ENCODE measurements at places on chromosomes 11 and 22.

GRCh38 chr11:32886180-32886579 is 6.4 kb upstream of the QSER1 start:
- no peak for DNase-seq

DNA sequence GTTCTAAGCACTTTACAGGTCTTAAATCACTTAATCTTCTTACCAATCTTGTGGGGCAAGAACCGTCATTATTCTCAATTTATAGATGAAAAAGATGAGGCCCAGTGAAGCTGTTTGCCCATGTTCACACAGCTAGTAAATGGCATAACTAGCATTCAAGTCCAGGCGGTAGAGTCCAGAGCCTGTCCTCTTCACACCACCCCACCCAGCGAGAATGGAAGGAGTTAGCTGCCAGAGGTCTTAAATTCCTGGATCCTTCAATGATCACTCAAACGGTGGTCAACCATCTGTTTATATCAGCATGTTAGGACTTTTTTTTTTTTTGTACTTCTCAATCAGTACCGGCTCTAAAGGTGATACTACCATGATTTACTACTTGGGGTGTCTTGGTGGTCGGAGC is 43.3 kb downstream of the PARVA start:
- DNase-seq, result no peak

DNA sequence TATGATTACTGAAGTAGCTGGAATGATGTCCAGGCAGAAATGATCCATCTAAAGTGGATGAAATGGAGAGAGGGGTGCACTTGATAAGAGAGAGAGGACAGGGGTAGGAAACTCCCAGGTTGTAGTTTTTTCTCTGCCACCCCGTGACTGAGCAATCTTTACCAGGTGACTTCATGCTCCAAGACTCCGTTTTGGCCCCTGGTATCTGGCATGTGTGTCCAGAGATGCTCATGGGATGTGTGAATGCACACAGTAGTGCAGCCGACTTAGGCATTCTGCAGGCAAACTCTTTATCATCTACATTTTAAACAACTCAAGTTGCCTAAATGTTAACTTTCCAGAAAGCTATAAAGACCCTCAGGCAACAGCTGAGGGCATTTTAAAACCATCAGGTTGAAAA is 189.3 kb upstream of the SEZ6L start:
- no peak for DNase-seq

GRCh38 chr11:26719289-26719973 is 2.4 kb downstream of the SLC5A12 start:
- DNase-seq, result no peak

DNA sequence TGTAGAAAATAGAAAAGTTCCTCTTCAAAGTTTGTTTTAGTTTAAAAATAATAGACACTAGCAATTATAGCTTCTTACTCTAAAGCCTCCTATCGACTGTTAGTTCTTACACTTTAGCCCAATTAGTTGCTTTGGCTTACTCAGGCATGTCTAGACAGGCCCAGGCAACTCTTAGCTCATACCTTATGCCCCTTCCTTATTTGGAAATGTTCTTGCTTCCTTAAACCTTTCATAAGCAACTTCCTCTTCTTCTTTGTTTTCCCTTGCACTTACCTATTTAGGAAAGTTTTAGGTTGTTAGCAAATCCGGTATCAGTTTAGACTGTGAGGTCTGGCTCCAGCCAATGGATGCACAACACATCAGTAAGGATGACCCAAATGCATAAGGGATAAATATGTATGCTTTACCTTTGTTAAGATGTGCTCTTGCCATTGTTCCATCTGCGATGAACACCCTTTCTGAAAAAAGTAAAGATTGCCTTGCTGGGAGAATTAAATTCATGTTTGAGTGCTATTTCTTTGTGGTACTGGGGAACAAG is 1277.5 kb upstream of the CNTN5 start:
- no peak for DNase-seq

DNA sequence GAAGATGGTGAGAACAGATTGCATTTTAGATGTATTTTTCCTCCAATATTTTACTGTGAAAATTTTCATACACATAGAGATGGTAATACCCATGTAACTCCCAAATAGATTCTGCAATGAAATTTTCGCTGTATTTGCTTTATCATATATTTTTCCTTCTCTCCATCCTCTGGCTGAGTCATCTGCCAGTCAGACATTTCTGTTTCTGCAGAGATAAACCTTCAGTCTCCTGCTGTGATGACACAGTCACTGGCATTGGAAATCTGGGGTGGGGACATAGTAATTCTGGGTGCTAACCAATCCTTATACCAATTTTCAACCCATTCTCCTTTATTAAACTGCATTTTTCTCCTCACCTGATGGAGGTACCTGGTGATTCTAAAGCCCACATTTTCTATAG is 33.7 kb downstream of the SVIP start:
- DNase-seq, result no peak

DNA sequence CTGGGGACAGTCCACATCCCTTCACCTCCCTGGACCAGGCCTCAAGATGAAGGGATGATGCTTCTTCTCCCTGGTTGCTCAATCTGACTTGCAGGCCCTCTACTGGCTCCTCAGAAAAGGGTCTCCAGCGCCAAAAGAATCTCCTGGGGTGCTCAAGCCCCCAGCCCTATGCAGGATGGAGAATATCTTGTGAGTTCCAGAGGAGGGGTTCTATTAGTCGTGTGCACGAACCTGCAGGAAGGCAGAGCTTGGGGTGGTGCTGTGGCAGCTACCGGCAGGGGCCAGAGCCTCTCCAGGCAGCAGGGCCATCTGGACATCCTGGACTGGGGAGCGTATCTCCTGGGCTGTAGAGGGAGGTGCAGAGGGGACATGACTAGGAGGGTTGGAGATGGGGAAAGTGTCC is 1339.5 kb downstream of the BRD1 start:
- DNase-seq, result no peak

Measured in NCI-H1930 (cell line).